Chondrocyte (in vitro differentiated cells): ENCODE measurements at places on chromosomes 5 and 9. TPM values are rescaled to one million over a fixed set of nuclear protein-coding genes. Genes with fewer than 3 reads are reported as not detected.

The SPATA31D4 gene
- total RNA-seq = not detected in 3 replicates

The TTC16 gene
- total RNA-seq = not detected in 3 replicates

The SPINK6 gene
- not detected in 3 replicates for total RNA-seq

The ATP10B gene
- not detected in 3 replicates for total RNA-seq

The SETD9 gene
- 8.5 to 11.2 TPM (median 8.7 TPM) in 3 replicates for total RNA-seq

The ANKDD1B gene
- 0.42 to 1.2 TPM (median 0.72 TPM) in 3 replicates for total RNA-seq

The PAEP gene
- total RNA-seq = not detected in 3 replicates

The MARCOL gene
- not detected in 3 replicates for total RNA-seq

The CCL21 gene
- not detected in 3 replicates for total RNA-seq

The F2R gene
- 126 to 176 TPM (median 128 TPM) in 3 replicates for total RNA-seq

GRCh38 chr9:116208417-116209232 lies 55.0 kb downstream of the PAPPA start:
- peaks cover 71% of the 10 kb centered on the region for H3K4me1 ChIP-seq
- no peak overlapping the region for H3K4me3 ChIP-seq
- peak overlapping the region; percentile 68 for H3K27ac ChIP-seq
- DNase-seq = no peak

GRCh38 chr9:125594223-125594610 lies 112.8 kb downstream of the MAPKAP1 start:
- no peak overlapping the region for H3K27ac ChIP-seq
- DNase-seq = no peak

DNA sequence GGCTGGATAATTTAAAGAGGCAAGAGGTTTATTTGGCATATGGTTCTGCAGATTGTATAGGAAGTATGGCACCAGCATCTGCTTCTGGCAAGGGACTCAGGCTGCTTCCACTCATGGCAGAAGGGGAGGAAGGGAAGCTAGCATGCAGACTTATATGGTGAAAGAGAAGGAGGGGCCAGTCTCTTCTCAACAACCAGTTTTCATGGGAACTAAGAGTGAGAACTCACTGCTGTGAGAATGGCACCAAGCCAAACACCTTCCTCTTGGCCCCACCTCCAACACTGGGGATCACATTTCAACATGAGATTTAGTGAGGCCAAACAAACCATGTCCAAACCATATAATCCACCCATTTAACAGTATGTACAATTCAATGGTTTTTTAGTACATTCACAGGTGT lies 113.3 kb upstream of the SHB start:
- peaks cover 14% of the 10 kb centered on the region for H3K4me1 ChIP-seq
- no peaks in the 10 kb centered on the region for H3K27me3 ChIP-seq
- DNase-seq = no peak

GRCh38 chr5:104266161-104266560 lies 703.6 kb upstream of the NUDT12 start:
- no peak overlapping the region for H3K4me3 ChIP-seq
- no peak for DNase-seq
- H3K27ac ChIP-seq = no peak overlapping the region
- no peaks in the 10 kb centered on the region for H3K27me3 ChIP-seq
- no peaks in the 10 kb centered on the region for H3K36me3 ChIP-seq

DNA sequence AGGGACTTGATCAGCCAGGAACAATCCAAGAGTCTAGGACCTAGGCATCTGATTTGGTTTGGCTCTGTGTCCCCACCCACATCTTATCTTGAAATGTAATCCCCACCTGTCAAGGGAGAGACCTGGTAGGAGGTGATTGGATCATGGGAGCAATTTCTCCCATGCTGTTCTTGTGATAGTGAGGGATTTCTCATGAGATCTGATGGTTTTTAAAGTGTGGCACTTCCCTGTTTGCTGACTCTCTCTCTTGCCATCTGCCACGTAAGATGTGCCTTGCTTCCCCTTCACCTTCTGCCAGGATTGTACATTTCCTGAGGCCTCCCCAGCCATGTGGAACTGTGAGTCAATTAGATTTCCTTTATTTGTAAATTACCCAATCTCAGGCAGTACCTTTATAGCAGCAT lies 201.7 kb upstream of the ACTBL2 start:
- DNase-seq = no peak
- H3K27me3 ChIP-seq = no peaks in the 10 kb centered on the region
- no peak overlapping the region for H3K4me3 ChIP-seq
- H3K36me3 ChIP-seq = no peaks in the 10 kb centered on the region
- H3K4me1 ChIP-seq = peaks cover 11% of the 10 kb centered on the region

DNA sequence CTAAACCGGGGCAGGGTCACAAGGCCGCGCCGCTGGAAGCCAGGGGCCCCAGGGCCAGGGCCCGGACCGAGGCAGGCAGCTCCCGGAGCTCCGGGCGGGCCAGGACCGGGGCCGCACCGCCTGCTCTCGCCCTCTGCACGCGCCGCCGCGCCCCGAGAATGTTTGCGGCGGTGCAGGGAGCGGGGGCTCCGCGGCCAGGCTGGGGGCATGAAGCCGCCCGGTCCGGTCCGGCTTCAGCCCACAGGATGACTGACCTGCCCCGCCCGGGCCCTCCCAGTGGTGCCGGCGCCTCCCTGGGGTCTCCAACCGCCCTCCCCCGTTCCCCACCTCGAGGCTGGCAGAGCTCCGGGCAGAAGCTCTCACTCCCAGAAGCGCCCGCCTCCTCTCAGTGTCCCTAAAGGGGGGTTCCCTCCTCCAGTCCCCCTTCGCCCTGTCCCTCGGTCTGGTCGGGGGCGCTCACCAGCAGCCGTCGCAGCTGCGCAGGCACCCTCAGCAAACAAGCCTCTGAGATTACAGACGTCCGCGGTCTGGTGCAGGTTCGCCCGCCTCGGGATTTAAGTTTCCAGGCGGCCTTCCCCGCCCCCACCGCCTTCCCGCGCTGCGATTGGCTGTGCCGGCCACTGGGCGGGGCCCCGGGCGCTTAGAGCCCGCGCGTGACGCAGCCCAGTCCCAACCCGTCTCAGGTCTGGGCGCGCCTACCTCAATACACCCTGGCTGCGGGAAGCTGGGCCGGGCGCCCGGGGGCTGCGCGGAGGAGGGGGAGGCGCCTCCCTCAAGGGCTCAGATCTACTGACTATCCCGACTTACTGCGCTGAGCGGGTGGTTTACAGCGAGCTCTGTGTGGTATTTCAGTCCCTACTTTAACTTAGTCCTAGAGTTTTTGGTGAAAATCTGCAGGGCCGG lies at the start of gene CTSV:
CTSV (minus strand) TSS at position 532 of the 903 bp plus-strand sequence. CDS start 1,099 bp downstream, outside the sequence.
- H3K27ac ChIP-seq = peak within 1 kb of the TSS; percentile 82
- H3K4me1 ChIP-seq = peaks cover 6% of the 10 kb centered on the region
- peak within 1 kb of the TSS; percentile 88 for H3K4me3 ChIP-seq
- no peaks in the 10 kb centered on the region for H3K36me3 ChIP-seq

- DNase-seq = no peak
- H3K27ac ChIP-seq = peak overlapping the region; percentile 94
- peak overlapping the region; percentile 48 for H3K4me3 ChIP-seq
- H3K4me1 ChIP-seq = peaks cover 86% of the 10 kb centered on the region
- H3K27me3 ChIP-seq = no peaks in the 10 kb centered on the region
These were observed 140.9 kb downstream of the AOPEP start for GRCh38 chr9:94867281-94867841.

DNA sequence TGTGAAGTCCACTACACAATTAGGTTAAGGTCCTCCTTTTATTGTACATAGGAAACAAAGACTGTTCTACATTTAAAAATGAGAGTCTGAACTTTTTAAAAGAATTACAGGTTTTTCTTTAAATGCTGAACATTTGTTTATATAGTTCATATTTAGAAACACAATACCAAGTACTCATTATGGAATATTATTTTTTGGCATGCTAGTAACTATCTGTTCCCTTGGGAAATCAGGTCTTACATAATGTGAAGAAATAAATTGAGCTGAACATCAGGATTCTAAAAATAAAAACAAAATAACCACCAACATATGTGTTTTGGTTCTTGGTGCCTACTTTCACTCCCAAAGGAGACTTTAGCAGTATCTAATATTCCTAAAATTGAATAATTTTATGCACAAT lies 230.5 kb upstream of the IZUMO3 start:
- no peaks in the 10 kb centered on the region for H3K4me1 ChIP-seq
- no peaks in the 10 kb centered on the region for H3K36me3 ChIP-seq
- no peak overlapping the region for H3K27ac ChIP-seq
- no peak overlapping the region for H3K4me3 ChIP-seq

- no peaks in the 10 kb centered on the region for H3K27me3 ChIP-seq
- peaks cover 23% of the 10 kb centered on the region for H3K4me1 ChIP-seq
These were observed 9.0 kb upstream of the LRRTM2 start for GRCh38 chr5:138884094-138884493.

- H3K4me3 ChIP-seq = no peak overlapping the region
- peaks cover 69% of the 10 kb centered on the region for H3K4me1 ChIP-seq
- H3K36me3 ChIP-seq = peaks cover 14% of the 10 kb centered on the region
- no peaks in the 10 kb centered on the region for H3K27me3 ChIP-seq
- DNase-seq = no peak
These were observed 63.0 kb upstream of the GNA14 start for GRCh38 chr9:77710965-77711648.

- peaks cover 5% of the 10 kb centered on the region for H3K27me3 ChIP-seq
- H3K27ac ChIP-seq = peak overlapping the region; percentile 57
- H3K36me3 ChIP-seq = no peaks in the 10 kb centered on the region
- peaks cover 43% of the 10 kb centered on the region for H3K4me1 ChIP-seq
- no peak overlapping the region for H3K4me3 ChIP-seq
These were observed 69.5 kb downstream of the RETREG1 start for GRCh38 chr5:16547200-16547842.

DNA sequence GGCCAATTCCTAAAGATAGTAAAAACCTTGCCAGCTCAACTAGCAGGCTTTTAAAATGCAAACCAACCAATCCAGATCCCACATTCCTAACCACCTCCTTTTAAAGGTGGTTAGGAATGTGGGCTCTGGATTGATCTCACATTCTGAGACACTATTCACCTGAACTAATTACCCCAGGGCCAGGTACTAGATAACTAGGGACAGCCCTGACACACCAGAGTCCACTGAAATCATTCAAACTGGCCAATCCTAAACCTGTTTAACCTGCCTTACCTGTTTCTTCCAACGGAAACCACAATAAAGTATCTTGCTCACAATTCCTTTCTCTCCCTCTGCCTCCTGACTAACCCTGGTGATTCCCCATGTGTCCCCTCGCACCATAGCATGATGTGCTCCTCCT lies 168.3 kb upstream of the DMAC1 start:
- peaks cover 20% of the 10 kb centered on the region for H3K27me3 ChIP-seq
- no peak overlapping the region for H3K4me3 ChIP-seq
- DNase-seq = no peak

DNA sequence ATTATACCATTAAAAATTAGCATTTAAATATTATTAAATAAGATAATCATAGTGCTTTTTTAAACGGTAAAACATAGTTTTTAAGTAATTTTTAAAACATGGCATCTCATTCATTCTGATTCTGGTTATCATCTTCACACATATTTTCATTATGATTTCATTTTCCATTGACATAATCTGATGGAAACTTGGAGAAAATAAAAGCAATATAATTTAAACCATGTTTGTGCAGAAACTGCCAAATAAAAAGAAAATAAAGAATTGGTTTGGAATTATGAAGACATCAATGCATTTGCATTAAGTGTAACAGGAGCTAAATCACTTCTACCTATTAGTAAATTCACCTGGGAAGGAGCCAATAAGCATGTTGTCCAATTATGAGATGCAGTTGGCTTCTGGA lies 490.1 kb upstream of the CD180 start:
- DNase-seq = no peak
- no peak overlapping the region for H3K4me3 ChIP-seq
- H3K36me3 ChIP-seq = peaks cover 4% of the 10 kb centered on the region
- H3K27me3 ChIP-seq = peaks cover under 1% of the 10 kb centered on the region
- H3K27ac ChIP-seq = no peak overlapping the region

DNA sequence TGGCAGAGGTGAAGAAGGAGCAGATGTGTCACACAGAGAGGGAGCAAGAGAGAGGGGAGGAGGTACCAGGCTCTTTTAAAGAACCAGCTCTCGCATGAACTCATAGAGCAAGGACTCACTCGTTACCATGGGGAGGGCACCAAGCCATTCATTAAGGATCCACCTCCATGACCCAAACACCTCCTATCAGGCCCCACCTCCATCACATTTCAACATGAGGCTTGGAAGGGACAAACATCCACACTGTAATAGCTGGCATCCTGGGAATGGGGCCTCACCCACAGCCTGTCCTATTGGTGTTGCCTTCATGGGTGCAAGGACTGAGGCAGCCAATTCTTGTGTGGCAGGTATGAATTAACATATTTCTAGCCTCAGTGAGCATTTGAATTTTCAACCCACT lies 11.6 kb upstream of the TNFAIP8 start:
- DNase-seq = no peak
- H3K27me3 ChIP-seq = no peaks in the 10 kb centered on the region
- H3K4me1 ChIP-seq = peaks cover 29% of the 10 kb centered on the region
- no peak overlapping the region for H3K4me3 ChIP-seq
- H3K27ac ChIP-seq = peak overlapping the region; percentile 68
